Upper lobe of right lung (tissue), 1 donor: ENCODE measurements at places on chromosomes 7 and 10. TPM values are rescaled to one million over a fixed set of nuclear protein-coding genes. Genes with fewer than 3 reads are reported as not detected.

DNA sequence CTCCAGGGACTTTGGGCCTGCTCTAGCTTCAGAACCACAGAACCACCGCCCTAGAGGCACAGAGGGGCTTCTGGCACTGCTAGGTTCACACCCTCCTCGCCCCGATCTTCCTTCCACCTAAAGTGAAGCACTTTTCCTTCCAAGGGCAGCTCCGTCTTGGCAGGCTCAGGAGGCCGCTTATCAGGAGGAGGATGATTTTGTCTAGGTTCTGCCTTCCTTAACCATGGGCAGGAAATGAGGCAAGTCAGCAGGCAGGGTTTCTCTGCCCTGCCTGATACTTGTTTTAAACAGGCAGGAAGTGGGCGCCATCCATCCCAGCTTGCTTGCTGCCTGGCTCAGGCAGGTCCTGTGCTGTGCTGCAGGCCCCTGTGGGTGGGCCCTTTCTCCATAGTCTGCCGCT, 8.3 kb upstream of the ATP6V0E2 start:
- no peak for DNase-seq

DNA sequence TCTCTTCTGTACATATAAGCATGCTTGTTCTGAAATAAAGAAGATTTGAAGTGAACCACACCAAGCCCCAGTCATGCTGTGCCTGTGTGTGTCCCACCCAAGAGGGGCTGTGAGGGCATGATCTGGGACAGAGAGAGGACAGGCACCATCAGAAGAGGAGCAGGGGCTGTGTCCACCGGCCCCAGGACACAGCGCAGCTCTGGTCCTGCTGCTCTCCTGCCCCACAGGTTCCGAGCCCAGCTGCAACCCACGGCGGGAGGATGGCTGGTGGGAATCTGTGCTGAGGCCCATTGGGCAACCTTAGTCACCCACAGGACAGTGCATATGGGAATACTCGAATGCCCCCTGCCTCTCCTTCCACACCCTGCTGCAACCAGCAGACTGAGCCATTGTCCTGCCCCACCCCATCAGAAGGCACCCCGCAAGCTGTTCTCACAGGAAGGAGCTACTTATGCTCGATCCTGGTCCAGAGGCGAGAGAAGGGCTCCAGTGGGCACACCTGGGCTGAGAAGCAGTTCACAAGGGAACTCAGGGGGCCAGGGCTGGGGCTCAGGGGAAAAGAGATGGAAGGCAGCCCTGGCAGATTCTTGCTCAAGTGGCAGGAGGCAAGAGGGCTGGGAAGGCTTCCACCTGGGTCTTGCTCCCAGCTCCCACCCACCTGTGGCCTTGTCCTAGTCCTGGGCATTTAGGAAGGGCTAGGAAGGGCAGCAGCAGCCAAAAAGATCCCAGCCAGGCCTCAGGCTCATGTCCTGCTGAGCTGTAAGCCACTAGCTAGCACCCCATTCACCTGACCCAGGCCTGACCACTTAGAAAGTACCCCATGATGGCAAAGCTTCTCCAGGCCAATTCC, 31.9 kb downstream of the LDB3 start:
- DNase-seq = no peak

- DNase-seq = no peak
These were observed 109.3 kb upstream of the INSIG1 start for GRCh38 chr7:155188357-155188756.

- DNase-seq = no peak
These were observed 640.3 kb downstream of the NRG3 start for GRCh38 chr10:82515256-82515655.

DNA sequence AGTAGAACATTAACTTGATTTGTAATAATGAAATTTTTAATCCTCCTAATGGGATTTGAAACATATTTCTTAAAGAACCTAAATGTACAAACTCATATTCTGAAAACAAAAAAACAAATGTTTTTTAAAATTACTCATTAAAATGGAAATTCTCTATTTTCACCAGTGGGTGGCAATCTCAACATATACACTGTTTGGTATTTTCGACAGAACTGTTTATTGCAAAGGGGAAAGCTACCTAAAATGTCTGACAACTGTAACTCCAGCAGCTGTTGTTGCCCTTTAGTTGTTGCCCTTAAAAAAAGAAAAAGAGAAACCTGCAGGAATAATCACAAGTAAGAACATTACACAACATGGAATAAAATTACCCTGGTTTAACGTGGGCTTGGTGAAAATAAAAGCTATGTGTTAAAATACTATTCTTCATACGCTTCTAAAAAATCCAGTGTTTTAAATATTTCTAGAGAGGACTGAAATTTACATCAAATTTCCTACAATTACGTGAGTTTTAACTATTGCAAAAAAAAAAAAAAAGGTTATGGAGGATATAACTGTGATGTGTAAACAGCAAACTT, 54.5 kb downstream of the COL1A2 start:
- no peak for DNase-seq

DNA sequence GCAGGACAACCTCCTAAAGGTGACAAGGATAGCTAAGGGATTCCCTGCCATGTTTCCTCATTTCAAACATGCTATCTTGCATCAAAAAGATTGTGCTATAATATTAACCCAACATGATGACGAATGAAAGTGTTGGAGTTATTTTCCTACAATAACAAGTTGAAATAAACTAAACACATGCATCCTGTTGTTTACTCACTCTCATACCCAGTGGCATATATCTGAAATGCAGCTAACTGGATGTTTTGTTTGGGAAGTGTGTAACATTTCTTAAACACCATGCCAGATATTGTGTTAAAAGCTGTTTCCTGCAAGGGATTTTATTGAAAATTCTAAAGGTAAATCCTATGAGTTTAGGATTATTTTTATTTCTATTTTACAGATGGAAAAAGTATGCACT, 139.6 kb downstream of the TFPI2 start:
- DNase-seq = no peak

DNA sequence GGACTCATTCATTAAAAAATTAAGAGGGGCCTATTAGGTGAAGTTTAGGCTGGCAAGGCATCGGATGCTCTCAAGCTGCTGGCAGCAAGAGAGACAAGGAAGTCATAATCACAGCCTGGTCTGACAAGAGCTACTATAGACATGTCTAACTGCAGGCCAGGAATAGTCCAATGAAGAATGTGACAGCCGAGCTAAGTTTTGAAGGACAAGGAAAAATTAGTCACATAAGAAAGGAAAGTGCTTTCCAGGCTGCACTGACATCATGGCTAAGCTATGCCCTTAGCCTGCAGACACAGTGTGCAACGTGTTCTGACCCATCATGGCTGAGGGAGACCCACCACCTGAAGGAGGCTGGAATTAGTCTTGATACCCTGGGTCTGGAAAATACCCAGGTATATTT, 281.1 kb downstream of the PLXNA4 start:
- no peak for DNase-seq

DNA sequence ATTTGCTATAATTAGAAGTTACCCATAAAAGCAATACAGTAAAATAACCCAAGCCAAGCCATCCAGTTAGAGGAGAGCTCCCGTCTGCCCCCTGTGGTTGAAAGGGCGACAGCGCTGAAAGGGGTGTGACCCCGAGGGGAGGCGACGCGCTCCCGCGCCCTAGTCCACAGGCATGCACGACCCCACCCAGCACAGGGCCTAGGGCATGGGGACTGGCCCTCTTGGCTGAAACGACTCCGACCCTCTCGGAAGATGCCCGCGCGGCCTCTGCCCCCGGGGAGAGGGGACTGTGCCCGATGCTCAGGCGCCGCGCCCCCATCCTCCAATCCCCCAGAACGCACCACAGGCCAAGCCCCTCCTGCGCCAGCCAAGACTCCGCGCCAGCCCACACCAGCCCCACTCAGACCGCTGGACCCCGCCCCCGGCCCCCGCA, 64.0 kb downstream of the CSGALNACT2 start:
- DNase-seq = peak; percentile 79

GRCh38 chr7:31066516-31067130, 14.5 kb downstream of the ADCYAP1R1 start:
- DNase-seq = peak; percentile 50

DNA sequence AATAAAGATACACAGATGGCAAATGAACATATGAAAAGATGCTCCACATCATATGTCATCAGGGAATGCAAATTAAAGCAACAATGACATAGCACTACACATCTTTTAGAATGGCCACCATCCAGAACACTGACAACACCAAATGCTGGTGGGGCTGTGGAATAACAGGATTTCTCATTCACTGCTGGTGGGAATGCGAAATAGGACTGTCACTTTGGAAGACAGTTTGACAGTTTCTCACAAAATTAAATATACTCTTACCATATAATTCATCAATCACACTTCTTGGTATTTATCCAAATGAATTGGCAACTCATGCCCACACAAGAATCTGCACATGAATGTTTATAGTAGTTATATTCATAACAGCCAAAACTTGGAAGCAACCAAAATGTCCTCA, 68.2 kb downstream of the NPSR1 start:
- DNase-seq = no peak

- no peak for DNase-seq
These were observed 79.0 kb upstream of the LSM8 start for GRCh38 chr7:118104812-118105441.

DNA sequence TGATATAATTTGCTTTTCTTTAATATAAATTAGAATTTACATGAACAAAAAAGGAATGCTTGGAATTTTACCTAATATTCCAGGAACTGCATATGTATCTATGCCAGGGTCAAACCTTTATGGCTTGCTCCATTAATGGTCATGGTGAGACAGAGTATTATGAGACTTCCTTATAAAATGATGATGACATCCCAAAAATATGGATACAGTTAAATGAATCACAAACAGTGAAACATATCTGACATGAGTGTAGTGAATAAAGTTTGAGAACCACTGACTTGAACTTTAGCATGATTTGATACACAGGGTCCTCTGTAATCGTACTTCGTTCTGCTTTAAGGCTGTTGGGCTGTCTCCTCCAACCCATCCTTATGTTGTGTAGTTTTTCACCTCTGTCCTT, 51.8 kb downstream of the MARCHF5 start:
- DNase-seq = no peak

DNA sequence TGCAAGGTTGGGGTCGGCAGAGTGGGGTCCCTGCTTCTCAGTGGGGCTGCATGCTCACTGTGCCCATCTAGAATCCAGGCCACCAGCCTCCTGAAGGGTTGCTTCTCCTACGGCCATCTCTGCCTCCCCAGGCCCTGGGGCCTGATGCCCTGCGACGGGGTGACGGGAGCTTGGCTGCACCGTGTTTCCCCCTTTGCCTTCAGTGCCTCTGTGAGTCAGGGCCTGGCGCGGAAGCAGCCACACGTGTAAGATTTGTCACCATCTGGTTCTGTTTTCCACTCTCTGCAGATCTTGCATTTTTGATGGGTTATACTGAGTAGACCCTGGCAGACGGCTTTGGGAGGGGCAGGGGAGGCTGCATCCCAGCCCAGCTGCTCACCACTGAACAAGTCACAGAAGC, 7.2 kb downstream of the ADAMTS14 start:
- DNase-seq = no peak

GRCh38 chr10:42691361-42692120, 53.2 kb upstream of the ZNF33B start:
- DNase-seq = no peak

- no peak for DNase-seq
These were observed 245.5 kb downstream of the REEP3 start for GRCh38 chr10:63766745-63767137.

- DNase-seq = no peak
These were observed 1.1 kb downstream of the NDUFB2 start for GRCh38 chr7:140697447-140698143.

GRCh38 chr10:19576576-19576975, 239.7 kb upstream of the PLXDC2 start:
- DNase-seq = no peak

DNA sequence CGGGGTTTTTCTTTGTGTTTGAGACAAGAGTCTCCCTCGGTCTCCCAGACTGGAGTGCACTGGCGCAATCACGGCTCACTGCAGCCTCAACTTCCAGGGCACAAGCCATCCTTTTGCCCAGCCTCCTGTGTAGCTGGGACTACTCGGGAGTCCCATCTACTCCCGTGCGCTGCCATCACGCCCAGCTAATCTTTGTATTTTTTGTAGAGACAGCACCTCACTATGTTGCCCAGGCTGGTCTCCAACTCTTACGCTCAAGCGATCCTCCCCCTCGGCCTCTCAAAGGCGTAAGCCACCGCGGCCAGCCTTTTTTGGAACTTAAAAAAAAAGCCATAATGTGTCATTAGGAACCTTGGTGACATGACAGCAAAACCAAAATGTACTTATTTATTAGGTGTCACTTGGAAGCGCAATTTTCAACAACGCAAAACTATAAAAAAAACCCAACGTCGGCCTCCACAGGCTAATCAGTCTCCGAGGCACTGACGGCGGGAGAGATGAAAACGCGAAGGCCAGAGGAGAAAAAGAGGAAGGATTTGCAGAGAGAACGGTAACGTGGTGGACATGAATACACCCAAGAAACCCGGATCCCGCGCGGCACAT, 911 bp upstream of the HNRNPH3 start:
- DNase-seq = no peak

DNA sequence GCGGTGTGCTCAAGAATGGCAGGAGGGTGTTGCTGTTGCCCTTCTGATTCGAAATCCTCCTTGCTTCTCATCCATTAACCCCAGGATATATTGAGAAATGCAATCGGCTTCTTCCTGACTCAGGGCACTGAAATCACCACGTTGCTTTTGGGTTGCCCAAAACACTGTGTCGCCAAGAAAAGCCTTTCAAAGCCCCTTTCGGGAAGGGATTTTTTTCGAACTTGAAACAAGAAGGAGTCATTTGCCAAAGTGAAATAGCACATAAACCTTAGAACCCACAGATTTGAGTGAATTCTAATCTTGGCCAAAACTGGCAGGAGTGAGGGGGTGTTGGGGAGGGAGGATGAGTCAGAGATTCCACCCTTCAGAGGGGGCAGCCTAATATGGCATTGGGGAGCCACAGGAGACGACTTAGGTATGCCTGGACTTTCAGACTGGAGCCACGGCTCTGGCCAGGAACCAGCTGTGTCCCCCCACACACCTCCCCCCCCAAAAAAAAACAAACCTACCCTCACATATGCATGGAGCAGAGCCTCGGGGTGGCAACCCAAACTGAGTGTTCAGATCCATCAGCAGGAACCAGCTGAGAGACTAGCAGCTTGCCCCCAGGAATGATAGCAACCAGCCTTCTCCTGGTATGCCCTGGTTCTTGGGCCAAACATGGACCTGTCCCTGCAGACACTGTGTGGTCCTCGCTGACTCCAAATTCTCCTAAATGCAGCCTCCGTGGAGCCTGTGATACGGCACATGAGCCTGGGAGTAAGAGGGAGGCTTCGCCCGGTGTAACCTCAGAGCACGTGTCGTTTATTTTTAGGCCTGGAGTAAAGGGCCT, 138.4 kb downstream of the FGFR2 start:
- DNase-seq = no peak

GRCh38 chr10:17961551-17962422, 10.1 kb downstream of the SLC39A12 start:
- no peak for DNase-seq

- DNase-seq = no peak
These were observed 5.5 kb downstream of the ACTA2 start for GRCh38 chr10:88946965-88947590.

- no peak for DNase-seq
These were observed 7.9 kb upstream of the HOXA2 start for GRCh38 chr7:27110186-27111031.

- DNase-seq = no peak
These were observed 300.0 kb downstream of the PLXNA4 start for GRCh38 chr7:132276234-132276630.

GRCh38 chr10:121002586-121003205, 151.5 kb downstream of the WDR11 start:
- DNase-seq = no peak

MGMT gene
- 19.4 TPM for total RNA-seq

ASB10 gene
- not detected for total RNA-seq

MYH16 gene
- not detected for total RNA-seq

GRK5 gene
- 83.5 TPM for total RNA-seq

OR9A2 gene
- not detected for total RNA-seq

ZPBP gene
- not detected for total RNA-seq

ERV3-1 gene
- 24.9 TPM for total RNA-seq
